ENCODE measurements at places on chromosomes 2 and 18.

- no peak for DNase-seq
These were observed 8.0 kb upstream of the SERTAD2 start for GRCh38 chr2:64661741-64662169.

DNA sequence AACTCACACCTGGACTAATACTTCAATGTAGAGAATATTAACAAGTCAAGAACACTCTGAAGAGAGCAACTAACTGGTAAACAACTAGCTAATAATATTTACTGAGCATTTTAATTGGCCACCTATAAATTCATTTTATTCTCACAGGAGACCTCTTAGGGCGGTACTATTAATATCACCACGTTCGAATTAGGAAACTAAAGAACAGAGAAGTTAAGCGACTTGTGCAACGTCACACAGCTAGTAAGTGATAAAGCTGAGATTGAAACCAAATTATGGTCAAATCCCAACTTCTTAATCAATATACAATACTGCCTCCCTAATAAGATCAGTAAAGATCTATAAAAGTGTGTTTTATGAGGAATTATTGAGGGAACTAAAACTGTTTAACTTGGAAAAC is 1034.3 kb upstream of the POU3F3 start:
- no peak for DNase-seq

DNA sequence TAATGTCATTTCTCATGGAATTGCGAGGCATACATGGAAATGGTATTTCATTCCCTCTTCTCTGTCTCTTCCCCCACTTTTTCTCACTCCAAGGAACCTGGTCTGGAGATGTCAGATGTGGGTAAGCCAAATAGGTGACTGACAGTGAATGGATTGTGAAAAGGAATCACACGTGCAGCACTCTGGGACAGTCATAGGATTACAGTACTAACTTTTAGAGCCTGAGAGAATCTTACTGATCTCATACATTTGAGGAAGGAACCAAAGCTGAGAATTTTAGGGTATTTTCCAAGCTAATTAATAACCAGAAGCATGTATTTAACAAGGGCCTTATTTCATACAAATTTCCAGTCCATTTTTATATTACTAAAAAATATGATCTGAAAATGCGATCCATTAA is 58.1 kb upstream of the ERBB4 start:
- DNase-seq, result no peak

DNA sequence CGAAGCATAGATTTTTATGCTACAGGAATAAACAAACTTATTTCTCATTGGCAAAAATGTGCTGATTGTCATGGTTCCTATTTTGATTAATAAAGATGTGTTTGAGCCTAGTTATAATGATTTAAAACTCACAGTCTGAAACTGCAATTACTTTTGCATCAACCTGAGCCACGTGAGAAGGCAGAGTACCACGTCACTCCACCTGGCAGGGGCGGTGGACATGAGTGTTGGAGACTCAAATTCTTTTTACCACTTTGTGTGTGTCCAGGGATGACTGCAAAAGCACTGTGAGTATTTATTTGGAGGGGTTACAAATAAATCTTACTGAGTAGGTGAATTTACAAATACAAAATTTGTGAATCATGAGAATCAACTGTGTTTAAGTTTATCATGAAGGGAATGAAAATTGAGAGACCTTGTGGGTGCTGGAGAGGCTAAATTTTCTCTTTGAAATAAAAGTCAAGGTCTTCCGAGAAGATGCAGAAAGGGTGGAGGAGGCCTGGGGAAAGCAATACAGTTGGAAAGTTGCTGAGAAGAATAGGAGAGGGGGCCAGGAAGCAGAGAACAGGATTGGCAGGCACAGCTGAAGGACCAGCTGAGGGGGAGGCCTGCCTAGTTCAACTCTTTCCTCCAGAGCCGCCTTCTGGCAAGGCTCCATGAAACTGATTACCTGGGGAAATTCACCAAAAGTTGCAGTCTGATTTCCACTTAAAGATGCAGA is 316.4 kb downstream of the MYCN start:
- DNase-seq, result peak; percentile 10

GRCh38 chr2:42138163-42139015 is 30.8 kb upstream of the EML4 start:
- DNase-seq, result no peak

DNA sequence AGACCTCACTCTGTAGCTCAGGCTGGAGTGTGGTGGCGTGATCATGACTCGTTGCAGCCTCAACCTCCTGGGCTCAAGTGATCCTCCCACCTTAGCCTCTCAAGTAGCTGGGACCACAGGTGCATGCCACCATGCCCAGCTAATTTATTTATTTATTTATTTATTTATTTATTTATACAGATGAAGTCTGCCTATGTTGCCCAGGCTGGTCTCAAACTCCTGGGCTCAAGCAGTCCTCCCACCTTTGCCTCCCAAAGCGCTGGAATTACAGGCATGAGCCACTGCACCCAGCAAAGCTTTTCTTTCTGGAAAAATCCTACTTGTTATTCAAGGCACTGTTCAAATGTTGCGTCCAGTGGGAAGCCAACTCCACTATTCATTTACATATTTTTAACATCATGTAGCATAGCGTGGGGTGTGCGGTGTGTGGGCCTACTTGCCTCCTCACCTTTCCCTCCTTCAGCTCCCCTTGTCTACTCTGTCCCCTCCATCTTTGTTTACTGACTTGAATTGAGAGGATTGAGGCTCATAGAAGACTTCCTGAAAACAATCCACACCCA is 6.8 kb upstream of the RHOB start:
- DNase-seq, result peak; percentile 14

- DNase-seq, result no peak
These were observed 98.7 kb downstream of the FHOD3 start for GRCh38 chr18:36396190-36396589.

GRCh38 chr2:138502255-138503086 is 901 bp downstream of the SPOPL start:
- DNase-seq, result peak; percentile 56

- peak; percentile 68 for DNase-seq
These were observed 42.3 kb downstream of the GULP1 start for GRCh38 chr2:188333751-188334524.

- peak; percentile 94 for DNase-seq
These were observed 479.7 kb downstream of the PARD3B start for GRCh38 chr2:205024822-205025518.

DNA sequence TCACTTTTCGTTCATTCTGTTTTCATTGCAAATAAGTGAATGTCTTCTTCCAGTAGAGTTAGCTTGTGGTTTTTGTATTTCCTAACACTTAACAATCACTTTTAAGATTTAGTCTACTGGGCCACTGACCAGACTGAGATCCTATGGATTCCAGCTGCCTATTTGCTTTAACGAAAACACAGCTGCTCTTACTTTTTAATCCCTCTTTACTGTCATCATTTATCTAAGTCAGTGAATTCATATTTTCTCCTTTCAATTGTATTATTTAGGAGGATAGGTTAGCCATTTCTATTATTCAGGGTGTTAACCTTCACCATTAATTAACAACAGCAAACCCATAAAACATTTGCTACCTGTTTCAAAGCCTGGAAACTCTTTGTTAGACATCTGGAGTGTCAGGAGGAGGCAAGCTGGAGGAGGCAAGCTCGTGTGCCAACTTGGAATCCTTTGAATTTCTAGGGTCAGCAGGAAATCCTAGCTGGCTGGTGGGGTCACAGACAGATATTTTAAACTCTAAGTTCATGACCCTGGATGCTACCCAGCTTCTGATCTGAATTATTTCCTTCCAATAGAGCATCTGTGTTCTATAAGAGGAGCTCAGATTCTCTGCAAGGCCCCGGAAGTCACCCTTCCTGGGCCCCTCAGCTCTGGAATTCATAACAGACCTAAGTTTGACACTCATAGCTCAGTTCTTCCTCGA is 385.3 kb downstream of the RBM43 start:
- no peak for DNase-seq

DNA sequence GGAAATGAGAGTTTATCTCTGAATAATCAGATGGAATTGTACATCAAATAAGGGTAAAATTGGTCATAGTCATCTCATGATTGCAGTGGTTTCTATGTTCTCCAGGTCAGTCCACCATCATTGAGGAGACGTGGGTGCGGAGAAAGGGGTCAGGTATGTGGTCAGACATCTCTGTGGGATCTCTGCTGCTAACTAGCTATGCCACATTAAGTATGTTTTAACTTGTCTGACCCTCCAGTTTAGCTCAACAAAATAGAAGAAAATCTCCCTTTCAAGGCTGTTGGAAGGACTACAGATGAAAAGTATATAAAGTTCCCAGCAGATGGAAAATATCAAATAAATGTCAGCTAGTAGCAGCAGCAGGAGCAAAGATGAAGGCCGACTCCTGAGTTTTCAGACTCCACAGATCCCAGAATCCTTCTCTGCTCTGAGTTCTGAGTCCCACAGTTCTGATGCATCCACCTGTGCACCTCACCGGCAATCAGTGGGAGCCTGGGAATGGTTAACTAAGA is 106.6 kb upstream of the CYP1B1 start:
- DNase-seq, result no peak

DNA sequence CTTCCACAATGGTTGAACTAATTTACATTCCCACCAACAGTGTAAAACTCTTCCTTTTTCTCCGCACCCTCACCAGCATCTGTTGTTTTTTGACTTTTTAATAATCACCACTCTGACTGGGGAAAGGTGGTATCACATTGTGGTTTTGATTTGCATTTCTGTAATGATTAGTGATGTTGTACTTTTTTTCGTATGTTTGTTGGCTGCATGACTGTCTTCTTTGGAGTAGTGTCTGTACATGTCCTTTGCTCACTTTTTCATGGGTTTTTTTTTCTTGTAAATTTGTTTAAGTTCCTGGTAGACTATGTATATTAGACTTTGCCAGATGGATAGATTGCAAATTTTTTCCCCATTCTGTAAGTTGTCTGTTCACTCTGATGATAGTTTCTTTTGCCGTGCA is 574.8 kb downstream of the KCNJ3 start:
- DNase-seq, result no peak

GRCh38 chr2:204673877-204674276 is 128.6 kb downstream of the PARD3B start:
- DNase-seq, result no peak

- DNase-seq, result no peak
These were observed 271.7 kb upstream of the RAB6C start for GRCh38 chr2:129707800-129708199.

- DNase-seq, result no peak
These were observed 125.4 kb downstream of the OSBPL1A start for GRCh38 chr18:24272229-24272525.

GRCh38 chr18:35236571-35237363 is 4.1 kb upstream of the ZNF397 start:
- no peak for DNase-seq

DNA sequence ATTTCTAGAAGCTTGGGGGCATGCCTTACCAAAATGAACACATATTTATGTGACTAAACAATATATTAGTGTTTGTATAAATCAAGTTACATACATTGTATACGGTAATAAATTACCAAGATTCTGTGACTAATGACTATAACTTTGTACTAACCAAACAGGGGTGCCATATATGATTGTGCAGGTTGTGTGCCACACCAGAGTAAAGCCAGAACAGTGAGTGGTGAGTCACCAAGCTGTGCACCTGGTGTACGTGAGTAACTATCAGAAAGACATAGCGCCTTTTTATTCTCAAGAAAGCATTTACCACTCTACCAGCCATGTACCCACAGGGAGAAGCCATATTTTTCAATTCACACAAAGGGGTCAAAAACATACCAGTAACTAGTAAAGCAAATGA is 453.2 kb upstream of the PIK3C3 start:
- no peak for DNase-seq

DNA sequence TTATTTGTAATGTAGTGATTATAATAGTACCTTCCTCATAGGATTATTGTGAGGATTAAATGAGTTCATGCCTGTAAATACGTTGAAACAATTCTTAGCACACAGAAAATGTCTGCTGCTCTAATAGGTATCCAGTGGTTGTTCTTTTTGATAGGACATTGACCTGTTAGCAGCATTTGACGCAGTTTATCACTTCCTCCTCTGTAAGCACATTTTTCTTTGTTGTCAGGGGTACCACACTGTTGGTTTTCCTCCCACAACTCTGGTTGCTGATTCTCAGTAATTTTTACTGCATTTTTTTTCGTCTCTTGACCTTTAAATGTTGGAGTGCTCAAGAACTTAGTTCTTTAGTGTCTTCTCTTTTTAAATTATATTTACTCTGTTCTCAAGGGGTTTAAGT is 15.4 kb downstream of the PPM1B start:
- no peak for DNase-seq

DNA sequence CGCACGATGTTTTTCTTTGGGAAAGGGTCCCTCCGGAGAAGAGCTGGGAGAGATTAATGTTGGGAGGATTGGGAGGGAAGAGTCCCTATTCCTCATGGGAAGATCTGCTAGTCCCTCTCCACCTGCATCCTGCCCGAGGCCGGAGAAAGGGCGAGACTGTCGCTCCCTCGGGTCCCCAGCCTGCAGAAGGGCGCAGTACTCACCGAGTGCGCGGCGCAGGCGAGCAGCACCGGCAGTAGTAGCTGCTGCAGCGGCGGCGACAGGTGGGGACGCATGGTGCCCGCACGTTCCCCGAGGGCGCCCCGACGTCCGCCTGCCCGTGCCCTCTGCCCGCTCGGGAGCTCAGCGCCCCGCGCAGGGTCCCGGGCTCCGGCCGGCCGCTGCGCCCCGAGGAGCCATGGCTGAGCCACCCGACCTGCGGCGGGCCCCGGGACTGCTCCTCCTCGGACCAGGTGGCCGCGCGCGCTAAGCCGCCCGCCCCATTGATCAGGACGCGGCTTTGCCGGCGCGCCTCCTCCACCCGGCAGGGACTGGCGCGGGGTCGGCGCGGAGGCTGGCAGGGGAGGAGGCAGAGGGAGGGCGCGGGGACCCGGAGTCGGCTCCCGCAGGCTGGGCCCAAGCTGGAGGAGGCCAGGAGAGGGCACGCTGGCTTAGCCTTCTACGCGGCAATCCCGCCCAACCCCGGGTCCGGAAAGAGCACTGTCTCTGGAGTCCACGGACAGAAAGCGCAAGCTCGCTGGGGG is at the start of gene SCTR:
Gene SCTR, minus strand, starts transcription at position 532 of the 743 bp plus-strand sequence. Its CDS starts 257 bp downstream, at position 275.
- peak; percentile 69 for DNase-seq

DNA sequence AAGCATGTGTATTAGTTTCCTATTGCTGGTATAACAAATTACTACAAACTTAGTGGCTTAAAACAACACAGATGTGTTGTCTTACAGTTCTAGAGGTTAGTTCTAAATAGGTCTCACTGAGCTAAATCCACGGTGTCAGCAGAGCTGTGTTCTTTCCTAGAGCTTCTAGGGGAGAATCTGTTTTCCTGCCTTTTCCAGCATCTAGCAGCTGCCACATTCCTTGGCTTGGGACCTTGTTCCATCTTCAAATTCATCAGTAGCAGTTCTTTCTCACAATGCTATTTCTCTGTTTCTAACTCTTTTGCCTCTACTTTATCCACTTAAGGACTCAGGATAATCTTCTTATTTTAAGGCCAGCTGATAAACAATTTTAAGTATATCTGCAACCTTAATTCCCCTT is 32.2 kb upstream of the CREB1 start:
- no peak for DNase-seq
